H7 (cell line): ENCODE measurements at places on chromosomes 1 and 21.

DNA sequence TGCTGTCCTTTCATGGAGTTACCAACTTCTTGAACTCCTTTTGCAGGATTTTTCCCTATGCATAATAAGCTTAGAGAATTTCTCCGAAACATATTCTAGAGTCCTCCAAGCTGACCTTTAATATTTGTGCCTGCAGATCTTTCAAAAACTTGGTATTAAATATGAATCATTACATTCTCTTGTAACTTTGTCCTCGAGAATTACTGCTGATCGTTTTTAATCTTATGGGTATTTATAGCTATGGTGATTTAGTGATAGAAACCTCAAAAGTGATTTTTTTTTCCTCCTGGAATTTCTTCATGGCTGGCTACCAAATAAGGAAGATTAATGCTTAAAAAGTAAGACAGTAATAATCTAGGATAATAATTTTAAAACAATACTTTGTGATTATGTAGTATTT lies 39.1 kb downstream of the MAP3K21 start:
- no peak for DNase-seq

- no peak for DNase-seq
These were observed 9.2 kb upstream of the IFI44 start for GRCh38 chr1:78640462-78640861.

DNA sequence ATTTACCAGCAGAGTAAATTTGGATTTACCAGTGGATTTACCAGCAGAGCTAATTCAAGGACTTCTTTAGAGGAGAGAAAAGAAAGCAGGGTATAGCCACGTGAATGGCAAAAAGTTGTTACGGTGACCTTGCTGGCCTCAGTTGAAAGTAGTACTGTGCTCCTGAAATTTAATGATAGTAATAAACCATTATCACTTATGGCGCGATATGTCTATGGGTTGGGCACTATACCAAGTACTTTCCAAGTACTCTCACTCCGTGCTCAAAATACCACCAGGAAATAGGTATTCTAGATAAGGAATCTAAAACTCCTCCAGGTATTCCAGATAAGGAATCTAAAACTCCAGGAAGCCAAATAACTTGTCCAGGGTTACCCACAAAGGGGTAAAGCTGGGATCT lies 35.8 kb downstream of the SLC44A3 start:
- no peak for DNase-seq

GRCh38 chr1:104163912-104164476 lies 414.3 kb downstream of the AMY1C start:
- peak; percentile 8 for DNase-seq

DNA sequence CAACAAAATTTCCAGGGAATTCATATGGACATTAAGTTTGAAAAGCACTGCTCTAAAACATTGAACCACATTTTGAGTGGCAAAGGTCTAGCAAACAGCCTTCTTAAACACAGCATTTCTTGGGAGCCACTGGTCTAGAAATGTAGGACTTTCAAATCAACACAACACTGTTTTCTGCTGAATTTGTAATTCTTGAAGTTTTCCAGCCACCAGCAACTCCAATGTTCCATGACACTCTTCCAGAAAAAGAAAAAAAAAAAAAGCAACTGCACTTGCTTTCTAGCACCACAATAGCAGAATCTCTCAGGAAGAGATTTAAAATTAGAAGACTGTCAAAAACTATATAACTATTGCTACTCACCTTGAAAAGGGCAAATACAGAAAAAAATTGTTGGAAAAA lies 4.5 kb downstream of the SYDE2 start:
- DNase-seq = no peak

DNA sequence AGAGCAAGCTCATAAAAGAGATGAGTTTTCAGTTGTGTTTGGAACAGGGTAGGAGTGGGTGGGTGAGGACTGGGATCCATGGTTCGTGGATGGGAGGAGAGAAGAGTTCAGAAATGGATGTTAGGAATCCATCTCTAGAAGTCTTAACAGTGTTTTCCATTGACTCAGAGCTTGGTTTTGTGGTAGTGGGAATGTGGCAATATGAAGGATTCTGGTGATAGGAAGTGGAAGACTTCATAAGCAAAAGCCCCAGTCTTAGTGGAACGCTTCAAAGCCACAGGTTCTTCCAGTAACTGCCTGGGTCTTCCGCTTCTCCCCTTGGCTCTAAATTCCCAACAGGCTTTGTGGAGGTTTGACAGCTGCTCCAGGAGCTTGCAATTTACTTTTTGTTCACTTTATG lies 167.9 kb downstream of the KCNJ6 start:
- no peak for DNase-seq

DNA sequence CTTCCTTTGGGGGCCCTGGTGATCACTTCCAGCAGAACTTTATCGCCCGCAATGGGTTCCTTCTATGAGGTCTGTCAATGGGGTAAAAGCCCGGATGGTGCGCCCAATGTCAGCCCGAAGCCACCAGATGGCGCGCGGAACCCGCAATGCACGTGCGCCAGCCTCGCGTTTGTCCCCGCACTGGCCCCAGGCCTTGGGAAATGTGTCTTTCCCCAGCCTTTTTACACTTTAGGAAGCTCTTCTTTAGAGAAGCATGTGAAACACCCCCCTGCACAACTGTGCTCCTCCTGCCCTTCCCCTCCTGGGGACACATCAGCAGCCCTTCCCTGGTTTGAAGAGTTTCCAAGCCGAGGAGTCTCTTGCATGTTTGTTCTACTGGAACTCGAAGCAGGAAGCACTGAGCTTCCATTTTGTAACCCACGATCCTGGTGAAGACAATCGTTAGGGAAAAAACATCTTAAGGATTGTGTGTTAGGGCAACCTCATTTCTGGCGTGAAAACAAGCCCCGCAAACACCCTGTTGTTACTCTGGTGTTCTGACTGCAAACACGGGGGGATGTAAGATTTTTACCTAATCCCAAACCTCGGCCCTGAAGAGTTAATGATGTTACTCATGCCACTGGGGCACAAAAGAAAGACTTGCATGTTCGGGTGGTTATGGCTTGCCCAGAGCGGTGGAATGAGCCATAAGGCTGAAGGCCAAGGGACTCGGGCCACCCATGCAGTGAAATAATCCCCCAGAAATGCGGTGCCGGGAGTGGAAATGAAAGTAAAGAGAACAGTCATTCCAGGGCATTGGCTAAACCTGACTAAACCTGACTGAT lies 20.4 kb upstream of the TARBP1 start:
- DNase-seq = peak; percentile 84

DNA sequence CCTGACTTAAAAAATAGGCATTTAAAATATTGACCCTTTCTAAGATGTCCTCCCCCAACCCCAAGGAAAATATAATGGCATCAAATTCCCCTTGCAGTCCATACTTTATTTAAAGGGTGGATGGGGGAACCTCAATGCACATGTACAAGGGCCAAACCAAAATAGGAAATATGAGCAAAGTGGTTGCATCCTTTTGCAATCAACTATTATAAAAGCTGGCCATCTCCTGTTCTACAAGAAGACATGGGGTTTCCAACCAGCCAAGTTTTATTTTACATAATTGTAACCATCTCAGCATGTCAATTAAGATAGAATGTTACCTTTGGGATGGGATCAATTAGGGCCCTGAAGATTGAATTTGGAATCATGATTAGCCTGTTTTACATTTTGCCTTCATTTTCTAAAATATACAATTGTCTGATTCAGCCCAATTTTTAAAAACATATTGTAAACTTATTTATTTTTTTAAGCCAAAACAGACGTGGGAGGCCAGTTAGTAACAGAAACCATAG lies 146.7 kb upstream of the NFIA start:
- no peak for DNase-seq

GRCh38 chr1:205118752-205119151 lies 3.0 kb downstream of the RBBP5 start:
- no peak for DNase-seq

DNA sequence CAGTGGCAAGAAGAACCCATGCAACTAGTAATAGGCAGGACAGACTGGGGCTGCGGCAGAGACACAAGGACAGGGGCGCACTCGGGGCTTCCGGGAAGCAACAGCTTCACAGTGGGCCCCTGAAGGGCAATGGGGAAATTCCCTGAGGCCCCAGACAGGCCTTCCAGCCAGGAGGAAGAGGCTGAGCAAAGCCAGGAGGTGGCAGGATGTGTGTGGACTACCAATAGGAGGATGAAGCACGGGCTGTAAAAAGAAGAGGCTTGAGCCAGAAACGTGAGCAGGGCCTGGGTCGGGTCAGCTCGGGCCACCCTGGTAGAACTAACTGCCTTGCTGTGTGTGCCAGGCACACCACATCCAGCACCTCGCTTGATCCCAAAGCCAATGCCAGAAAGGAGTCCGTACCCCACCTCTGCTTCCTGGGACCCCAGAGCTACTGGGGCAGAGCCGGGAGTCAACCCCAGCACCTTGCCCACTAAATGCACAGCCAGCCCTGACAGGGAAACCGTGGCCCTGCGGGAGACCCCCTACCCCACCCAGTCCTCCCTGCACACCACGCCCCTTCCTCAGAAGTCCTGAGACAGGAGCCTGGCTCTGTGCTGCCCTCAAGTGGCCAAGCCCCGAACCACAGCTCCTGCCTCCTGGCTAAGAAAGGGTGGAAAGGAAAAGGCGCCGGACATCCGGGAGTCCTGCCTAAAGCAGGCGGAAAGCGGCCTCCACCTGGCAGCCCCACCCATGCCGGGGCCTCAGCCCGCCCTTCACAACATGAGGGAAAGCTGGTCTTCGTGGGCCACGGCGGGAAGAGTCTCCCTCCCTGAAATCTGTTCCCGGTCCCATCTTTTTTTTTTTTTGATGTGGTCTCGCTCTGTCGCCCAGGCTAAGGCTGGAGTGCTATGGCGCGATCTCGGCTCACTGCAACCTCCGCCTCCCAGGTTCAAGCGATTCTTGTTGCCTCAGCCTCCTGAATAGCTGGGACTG lies 33.7 kb downstream of the TTC39A start:
- peak; percentile 96 for DNase-seq

GRCh38 chr1:42937836-42938644 lies 20.6 kb downstream of the SLC2A1 start:
- DNase-seq = no peak

DNA sequence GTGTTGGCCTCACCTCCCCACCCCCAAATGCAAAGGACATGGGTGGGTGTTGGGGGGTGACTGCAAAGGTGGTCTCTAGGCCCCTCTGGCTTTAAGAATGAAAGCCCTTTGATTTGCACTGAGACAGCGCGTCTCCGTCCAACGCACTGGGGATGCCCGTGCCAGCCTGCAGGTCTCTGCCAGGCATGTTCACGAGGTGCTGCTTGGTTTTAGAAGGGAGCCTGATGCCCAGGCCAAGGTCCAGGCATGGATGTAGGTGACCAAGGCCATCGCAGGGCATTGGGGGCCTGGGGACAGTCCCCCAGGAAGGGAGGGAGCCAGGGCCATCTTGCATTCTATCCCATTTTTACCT lies 363.6 kb upstream of the VAMP3 start:
- DNase-seq = no peak

DNA sequence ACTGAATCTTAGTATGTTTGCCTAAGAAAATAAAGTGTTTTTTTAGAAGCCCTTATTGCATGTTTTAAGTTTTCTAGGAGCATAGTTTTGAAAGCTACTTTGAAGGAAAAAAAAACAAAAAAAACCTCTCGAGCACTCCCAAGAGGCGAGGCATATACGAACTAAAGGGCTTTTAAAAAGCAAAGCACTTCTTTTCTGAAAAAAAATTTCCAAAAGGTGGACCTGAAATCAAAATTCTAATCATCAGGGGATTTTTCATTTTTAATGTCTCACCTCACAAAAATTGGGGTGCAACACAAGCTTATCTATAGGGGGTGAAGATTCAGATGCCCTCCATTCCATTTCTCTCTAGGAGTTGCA lies 594 bp downstream of the GLMN start:
- no peak for DNase-seq

GRCh38 chr1:41673378-41673777 lies 188.9 kb upstream of the EDN2 start:
- DNase-seq = no peak

- no peak for DNase-seq
These were observed 11.1 kb downstream of the PTP4A2 start for GRCh38 chr1:31926853-31927660.

DNA sequence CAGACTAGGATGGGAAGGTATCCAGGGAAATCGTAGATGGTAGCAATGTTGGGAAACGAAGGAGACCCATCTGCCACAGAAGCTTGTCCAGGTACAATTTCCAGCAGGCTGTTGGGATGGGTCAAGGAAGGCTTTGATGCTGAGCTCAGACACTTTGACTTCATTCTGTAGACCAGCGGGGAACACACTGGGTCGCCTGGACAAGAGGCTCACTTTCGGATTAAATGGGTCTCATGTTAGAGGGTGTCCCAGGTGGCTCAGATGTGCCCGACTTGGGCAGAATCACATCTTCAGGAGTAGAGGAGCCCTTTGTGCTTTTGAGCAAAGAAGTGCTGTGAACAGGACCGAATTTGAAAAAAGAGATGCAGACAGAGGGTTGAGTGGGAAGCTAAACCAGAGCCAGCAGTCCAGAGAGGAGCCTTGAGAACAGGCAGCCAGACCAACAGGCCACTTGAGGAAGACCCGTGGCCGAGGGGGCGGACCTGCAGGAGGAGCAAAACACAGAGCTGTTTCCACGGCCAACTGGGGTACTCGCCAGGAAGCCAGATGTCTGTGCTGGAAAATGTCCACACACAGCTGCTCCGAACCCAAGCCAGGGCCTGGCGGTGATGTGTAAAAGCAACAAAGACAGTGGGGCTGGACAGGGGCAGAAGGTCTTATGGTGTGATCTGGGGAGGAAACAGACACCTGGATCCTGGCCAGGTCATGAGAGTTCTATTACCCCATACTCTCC lies 146.9 kb downstream of the AJAP1 start:
- no peak for DNase-seq

DNA sequence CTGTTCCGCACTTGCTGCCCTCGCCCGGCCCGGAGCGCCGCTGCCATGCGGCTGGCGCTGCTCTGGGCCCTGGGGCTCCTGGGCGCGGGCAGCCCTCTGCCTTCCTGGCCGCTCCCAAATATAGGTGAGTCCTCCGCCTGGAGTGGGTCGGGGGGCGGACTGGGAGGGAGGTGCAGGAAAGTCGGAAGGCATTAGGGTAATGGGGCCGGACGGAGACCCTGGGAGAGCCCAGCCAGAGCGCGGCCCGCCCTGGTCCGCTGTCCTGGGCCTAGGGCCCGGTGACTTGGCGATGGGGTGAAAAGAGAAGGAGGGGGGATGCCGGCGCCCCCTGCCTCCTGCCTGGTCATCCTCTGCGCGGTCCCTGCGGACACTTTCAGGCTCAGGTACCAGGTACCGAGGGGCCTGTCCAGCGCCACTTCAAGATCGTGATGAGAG lies 243 bp downstream of the ADAM15 start:
- DNase-seq = no peak

DNA sequence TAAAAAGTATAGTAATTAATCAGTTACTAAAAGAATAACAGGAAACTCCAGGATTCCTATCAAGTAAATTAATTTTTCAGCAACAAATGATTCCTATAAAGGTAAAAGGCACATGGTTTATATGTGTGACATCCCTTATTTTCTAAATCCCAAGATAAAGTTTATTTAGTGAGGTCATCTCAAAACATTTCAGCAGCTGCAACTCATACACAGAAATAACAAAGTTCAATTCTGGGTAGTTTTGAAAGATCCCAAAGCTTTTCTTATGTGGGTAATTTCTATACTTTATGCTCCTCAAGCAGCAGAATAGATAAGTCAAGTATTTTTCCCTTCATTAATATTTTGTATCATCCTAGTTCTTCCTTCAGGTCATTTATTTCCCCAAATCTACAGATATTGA lies 117.7 kb downstream of the EIF4G3 start:
- DNase-seq = no peak
